NCI-H2107 (cell line): ENCODE measurements at places on chromosomes 11 and 22.

DNA sequence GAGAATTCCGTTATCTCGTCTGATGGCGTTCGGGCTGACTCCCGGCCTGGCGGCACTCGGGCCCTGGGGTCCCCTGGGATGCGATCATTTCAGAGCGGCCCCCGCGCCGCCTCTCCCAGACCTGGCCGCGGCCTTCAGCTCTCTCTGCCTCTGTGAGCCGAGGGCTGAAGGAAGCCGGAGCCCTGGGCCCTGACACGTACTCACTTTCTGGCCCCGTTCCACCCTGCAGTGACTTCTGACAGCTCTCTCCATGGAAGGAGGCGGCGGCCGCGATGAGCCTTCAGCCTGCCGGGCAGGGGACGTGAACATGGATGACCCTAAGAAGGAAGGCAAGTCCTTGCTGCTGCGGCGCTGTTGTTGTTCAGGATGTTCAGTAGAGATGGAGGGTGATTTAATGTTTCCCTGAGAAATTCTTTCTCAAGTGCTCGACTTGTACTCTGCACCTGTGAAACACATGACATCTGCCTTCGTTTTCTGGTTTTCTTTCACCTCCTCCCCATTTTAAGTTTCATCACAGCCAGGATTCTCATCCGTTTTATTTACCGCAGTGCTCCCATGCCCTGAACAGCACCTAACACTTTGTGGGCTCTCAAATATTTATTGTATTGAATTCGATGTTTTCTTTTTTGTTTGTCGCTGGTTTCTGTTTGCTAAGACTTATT, 612 bp downstream of the GTSE1 start:
- no peak for DNase-seq

- DNase-seq: no peak
Measured at GRCh38 chr11:131036514-131036913, 120.2 kb upstream of the SNX19 start.

DNA sequence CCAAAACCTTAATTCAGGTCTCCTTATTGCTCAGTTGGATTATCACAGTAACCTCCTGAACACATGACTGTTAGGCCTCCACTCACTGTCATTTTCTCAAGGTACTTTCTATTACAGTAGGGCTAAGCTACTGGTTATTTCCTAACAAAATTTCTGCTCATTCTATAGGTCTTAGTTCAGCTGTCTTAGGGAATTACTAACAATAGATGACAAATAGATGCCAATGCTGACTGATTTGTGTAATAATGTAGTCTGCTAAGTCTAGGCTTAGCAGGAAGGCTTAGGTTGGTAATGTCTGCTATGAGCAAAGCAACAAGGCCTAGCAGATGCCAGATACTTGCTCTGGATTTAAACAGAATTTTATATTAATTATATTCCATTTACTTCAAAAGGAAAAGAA, 58.1 kb downstream of the RSF1 start:
- DNase-seq: no peak

DNA sequence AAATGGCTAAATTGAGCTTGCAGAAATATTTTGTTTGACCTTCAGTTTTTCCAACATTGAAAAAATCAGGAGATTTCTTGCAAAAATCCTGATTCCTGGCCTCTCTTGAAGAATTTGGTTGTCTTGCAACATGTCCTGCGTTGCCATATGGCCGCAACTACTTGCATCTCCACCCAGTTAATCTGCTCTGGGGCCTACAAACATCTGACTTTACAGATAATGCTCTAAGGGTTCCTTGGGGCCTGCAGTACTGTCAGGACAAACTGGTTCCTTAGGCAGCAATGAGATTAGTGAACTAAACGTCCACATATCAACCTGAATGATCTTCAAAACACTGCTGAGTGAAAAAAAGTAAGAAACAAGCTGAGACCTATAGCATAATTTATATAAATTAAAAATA, 36.6 kb upstream of the FEZ1 start:
- DNase-seq: no peak

DNA sequence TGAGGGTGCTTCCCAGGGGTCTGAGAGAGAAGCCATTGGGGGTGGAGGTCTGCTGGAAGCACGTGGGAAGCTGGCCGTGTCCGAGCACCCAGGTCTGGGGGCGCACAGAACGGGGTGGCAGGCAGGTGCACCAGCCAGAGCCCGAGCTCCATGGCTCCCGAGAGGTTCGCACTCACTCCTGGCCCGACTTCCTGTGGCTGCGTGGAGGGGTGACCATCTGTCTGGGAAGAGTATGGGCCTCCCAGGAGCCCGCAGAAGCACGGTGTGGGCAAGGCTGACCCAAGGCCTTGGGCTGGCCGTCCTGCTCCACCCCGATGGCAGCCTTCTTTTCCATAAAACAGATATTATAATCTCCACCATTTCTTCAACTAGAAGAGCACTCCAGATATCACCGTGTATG, 256.0 kb upstream of the B3GAT1 start:
- DNase-seq: no peak

GRCh38 chr11:116239247-116239646, 533.5 kb downstream of the BUD13 start:
- DNase-seq: no peak

DNA sequence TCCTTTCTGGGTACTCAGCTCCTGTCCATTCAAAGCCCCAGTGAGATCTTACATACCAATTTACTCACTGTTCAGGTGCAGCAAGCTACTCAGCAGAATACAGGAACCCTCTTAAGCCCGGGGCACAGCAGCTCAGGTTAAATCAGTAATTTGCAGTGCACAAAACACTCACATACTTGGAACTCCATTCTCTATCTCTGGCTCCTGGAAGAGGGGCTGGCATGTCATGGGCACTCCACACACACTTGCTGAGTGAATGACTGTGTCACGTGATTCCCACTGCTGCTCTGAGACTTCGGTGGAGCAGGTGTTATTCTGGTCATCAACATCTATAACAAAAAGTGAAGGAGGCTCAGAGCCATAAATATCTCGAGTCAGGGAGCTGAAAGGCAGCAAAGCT, 157.3 kb upstream of the BDNF start:
- DNase-seq: no peak
